ENCODE measurements at places on chromosomes 3 and 15.

DNA sequence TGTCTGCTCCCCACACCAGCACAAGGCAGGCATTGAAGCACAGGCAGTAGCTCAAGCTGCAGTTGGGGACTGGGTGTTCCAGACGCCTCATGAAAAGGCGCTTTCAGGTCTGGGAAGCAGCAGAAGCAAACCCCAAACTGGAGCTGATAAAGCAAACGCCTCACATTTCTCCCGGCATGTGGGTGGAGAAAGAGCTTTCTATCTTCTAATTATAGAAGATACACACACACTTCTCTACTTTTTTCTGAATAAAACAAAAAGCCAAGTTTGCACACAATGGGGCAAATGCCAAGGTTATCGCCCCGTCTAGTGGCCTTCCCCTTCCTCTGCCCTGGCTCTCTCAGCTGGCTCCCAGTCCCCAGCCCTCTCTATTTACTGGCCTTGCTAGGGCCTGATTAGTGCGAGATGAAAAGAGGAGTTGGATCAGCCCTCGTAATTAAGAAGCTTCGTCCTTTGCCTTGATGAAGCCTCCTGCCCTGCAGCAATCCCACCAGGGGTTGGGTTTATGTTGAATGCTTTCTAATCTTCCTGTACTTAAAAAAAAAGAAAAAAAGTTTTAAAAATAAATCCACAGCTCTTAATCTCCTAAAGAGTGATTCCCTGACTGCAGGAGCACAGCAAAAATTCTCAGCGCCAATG lies 120.2 kb downstream of the MEGF11 start:
- DNase-seq: no peak

- peak; percentile 61 for DNase-seq
These were observed 111.0 kb upstream of the KLF13 start for GRCh38 chr15:31215490-31216214.

GRCh38 chr3:71031181-71031580 lies 552.3 kb downstream of the FOXP1 start:
- no peak for DNase-seq

- no peak for DNase-seq
These were observed 101.9 kb upstream of the ROBO1 start for GRCh38 chr3:79869461-79870312.

GRCh38 chr15:95559875-95560394 lies 770.6 kb upstream of the NR2F2 start:
- no peak for DNase-seq

- DNase-seq: no peak
These were observed 18.6 kb downstream of the RFTN1 start for GRCh38 chr3:16494814-16495431.

DNA sequence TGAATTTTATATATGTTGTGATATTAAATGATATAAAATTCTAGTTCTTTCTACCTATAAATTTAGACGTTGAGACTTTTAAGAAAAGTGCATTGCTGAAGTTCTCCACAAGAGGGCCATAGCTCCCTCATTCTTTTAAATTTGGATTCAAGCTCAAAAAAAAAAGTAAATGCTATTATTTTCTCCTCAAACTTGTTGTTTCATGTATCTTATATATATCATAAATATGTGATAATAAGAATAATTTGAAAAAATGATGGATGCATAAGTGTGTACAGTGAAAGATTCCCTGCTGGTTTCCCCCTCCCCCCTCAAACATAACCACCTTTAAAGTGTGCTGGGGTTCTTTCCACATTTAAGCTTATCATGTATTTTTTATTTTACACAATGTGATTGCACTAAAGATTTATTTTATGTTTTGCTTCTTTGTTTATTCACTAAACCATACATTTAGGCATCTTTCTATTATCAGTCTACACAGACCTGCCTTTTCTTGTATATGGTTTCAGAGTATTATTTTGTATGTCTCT lies 769.4 kb upstream of the GOLIM4 start:
- DNase-seq: no peak

DNA sequence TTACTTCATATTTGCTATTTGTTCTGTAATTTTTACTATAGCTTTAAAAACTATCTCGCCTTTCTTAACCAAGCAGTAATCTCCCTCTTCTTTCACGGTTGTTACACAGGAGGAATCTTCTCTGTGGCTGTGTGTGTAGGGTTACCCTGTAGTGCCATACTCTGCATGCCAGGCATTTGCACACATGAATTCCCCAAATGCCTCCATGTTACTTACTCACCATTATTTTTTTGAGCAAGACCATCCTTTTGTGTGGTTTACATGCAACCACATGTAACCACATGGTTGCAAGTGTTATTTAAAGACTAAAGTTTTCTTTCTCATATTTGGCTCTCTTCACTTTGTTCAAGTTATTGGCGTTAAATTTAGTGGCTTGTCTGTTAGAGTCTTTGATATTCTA lies 45.5 kb downstream of the HPS3 start:
- no peak for DNase-seq

DNA sequence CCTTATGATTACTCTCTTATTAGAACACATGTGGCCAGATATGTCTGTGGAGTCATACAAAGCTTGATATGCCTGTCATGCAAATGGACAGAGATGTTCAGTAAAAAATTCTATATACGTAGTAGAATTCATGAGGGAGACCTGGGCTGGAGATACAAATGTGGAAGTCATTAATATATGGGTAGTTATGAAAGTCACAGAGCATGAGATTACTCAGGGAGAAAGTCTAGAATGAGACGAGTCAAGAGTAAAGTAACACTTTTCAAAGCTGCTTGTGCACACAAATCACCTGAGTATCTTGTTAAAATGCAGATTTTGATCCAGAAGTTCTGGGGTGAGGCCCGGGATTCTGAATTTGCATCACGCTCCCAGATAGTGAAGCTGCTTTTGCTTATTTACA lies 28.4 kb downstream of the OXSM start:
- DNase-seq: no peak

DNA sequence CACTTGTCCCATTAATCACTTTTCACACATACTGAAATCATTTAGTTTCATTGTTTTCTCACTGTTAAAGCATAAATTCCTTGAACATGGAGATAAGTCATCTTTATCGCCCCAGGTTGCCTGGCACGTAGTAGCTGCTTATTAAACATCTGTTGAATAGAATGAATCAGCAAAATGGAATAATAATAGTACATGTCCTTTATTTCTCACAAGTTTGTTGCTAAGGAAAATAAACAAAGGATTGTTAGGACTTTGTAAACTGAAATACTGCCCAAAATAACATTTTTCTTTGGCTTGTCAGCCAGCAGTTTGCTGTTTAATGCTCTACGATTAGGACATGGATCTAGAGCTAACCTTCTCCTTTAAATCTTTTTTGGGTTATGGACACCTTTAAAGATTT lies 17.9 kb downstream of the SLC35A5 start:
- DNase-seq: no peak

DNA sequence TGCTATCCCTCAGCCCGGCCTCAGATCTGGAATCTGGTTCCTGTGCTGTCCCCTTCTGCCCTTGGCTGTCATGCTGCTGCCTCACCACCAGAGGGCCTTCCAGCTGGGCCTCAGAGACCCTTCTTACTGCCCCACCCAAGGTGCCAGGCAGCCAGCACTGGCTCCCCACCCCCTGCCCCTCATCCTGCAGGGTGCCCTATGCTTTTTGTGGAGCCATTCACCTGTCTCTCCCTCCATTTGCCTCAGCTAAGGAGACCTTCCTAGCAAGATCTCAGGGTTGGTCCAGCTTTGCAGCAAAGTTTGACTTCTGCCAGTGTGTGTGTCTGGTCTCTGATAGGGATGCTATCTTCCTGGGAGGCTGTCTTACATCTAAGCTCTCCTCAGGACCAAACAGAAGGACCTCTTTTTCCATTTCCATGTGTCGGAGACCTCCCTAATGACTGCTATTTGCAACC lies 1.9 kb upstream of the VWA5B2 start:
- peak; percentile 44 for DNase-seq

DNA sequence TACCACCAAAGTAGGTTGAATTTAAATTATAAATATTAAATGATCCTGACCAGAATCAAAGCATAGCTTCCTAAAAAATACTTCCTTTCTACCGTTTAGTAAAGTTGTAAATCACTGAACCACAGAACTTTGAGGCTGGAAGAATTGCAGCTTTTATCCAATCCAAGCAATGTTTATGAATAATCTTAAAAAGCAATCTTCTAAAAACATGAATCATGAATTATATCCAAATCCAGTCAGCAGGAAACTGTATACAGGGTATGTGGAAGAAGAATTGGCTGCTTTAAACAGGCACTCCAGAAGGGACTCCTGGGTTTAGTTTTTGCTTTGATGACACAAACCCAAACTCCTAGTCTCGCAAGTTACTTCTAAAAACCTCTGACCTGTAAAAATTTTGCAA lies 30.2 kb downstream of the HEG1 start:
- no peak for DNase-seq

- DNase-seq: no peak
These were observed 45.6 kb downstream of the LRTM1 start for GRCh38 chr3:54882129-54882833.

GRCh38 chr15:100208921-100209603 lies 132.7 kb downstream of the ADAMTS17 start:
- DNase-seq: no peak

GRCh38 chr3:56962206-56962605 lies 98.3 kb upstream of the SPATA12 start:
- no peak for DNase-seq

DNA sequence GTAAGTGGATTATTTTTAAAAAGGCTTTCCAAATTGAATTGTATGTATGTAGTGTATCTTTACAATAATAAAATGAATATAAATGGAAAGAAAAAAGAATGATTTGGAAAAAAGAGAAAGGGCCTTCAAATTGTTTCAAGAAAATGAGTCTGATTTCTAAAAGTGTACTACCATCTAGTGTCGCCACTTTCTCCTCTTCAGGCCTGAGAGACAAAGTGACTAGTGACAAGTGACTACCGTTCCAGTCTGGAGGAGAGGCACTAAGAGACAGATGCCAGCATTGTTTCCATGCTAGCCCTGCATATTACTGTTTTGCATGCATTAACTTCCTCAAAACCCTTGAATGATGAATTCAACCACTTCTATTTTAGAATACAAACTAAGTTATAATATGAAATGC lies 39.3 kb downstream of the P3H2 start:
- DNase-seq: no peak

- DNase-seq: no peak
These were observed 40.8 kb upstream of the IQCF6 start for GRCh38 chr3:51819709-51820406.

GRCh38 chr15:73812806-73813465 lies 59.8 kb upstream of the INSYN1 start:
- no peak for DNase-seq

DNA sequence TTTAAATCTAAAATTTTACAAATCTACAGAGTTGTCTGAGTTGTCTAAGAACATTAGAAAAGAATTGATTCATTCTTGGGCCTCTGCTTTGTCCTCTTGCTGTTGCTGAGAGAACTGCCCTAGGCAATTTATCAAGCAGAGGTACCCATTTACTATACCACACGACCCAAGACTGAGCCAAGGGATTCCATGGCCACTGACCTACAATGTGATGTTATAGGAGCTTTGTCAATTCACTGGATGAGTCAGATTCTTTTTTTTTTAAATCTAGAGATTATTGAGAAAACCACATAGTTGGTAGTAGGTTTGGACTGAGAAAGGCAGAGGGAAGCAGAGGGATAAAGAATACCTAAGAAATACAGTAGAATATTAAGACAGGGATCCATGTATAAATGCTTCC lies 55.3 kb downstream of the TRAT1 start:
- no peak for DNase-seq

DNA sequence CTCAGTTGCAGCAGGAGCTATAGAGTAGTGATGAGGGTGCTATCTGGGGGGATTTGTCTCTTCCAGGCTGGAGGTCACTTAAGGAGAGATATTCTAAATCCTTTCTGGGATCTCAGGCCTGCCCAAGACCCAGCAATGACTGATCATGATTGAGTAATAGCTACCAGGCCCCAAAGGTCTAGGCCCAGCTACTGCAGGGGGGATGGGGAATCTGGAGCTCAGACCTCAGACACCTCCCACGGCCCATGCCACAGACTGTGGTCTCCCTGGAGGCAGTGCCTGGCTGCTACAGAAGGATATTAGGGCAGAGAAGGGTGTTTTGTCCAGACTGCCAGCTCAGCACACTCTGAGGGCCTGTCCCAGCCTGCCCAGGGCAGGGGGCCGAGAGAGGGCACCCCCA lies 6.9 kb downstream of the SLC38A3 start:
- DNase-seq: no peak

- DNase-seq: no peak
These were observed 269.8 kb downstream of the FEZF2 start for GRCh38 chr3:62103531-62103930.

GRCh38 chr15:77544162-77544561 lies 88.5 kb downstream of the LINGO1 start:
- no peak for DNase-seq

GRCh38 chr3:156741935-156742334 lies 67.5 kb downstream of the TIPARP start:
- DNase-seq: no peak

DNA sequence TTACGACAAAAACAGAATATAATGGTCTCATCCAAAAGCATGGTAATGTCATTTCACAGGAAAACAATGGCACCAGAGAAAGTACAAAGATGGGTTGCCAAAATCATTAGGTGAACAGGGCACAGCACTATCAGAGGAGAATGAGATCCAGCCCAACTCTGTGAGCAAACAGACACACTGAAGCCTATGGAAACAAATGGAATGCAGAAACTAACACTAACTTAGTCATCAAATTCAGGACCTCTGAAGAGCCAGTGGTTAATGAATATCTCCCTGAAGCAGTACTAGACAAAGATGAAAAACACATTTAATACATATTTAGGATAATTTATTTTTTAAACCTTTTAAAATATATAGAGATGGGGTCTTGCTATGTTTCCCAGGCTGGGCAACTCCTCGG lies 14.6 kb upstream of the RPS17 start:
- DNase-seq: no peak

- DNase-seq: no peak
These were observed 85.0 kb downstream of the FOXP1 start for GRCh38 chr3:71498543-71498942.

- no peak for DNase-seq
These were observed 353.1 kb upstream of the GBE1 start for GRCh38 chr3:82114589-82114988.

DNA sequence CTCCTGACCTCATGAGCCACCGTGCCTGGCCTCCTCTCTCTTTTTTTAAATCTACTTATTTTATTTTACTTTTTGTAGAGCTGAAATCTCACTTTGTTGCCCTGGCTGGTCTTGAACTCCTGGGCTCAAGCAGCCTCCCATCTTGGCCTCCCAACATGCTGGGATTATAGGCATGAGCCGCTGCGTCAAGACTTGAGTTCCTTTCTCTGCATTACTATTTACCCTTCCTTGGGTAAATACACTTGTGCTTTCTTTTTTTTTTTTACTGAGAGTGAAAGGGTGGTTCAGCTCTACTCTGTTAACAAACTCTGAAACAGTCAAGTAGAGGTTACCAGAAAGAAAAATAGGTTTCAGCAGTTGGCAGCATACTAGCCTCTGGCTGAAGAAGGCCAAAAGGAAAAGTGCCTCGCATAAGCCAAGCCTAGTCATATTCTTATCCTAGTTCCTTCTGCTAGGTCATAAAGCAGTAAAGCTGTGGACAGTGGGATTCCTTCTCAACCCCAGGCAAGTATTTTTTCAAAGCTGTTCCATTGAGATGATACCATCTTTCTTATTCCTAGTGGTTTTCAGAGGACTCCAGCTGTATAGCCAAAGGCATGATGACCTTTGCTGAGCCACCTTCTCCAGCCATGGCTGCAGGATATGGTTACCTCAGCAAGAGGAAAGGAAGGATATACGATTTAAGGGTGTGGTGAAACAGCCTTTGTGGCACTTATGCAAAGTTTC lies 135.1 kb downstream of the RBPMS2 start:
- DNase-seq: no peak

GRCh38 chr3:123157209-123157597 lies 44.5 kb upstream of the SEC22A start:
- no peak for DNase-seq

GRCh38 chr3:84108442-84108971 lies 850.3 kb upstream of the CADM2 start:
- no peak for DNase-seq
